ENCODE measurements at places on chromosomes 11 and 22. TPM values are rescaled to one million over a fixed set of nuclear protein-coding genes. Genes with fewer than 3 reads are reported as not detected.

DNA sequence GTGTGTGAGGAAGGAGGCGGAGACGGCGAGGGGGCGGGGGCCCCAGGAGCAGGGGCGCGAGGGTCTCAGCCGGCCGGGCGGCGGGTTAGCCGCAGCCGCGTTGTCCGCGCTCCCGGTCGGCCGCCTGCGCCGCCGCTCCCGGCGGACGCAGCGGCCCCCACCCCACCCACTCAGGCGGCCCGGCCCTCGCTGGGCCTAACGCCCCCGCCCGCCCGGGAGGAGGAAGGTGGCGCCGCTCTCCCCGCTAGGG, at the start of gene FCHSD2:
Gene FCHSD2 (minus strand): TSS at position 191 of the 250 bp plus-strand sequence. CDS start 441 bp downstream, outside the sequence.
- H3K4me3 ChIP-seq = peak within 1 kb of the TSS; percentile 99
- H3K36me3 ChIP-seq = peaks cover 1% of the 10 kb centered on the region
- DNase-seq = no peak
- peaks cover 23% of the 10 kb centered on the region for H3K4me1 ChIP-seq
- no peaks in the 10 kb centered on the region for H3K27me3 ChIP-seq
- peak within 1 kb of the TSS; percentile 100 for H3K27ac ChIP-seq

DNA sequence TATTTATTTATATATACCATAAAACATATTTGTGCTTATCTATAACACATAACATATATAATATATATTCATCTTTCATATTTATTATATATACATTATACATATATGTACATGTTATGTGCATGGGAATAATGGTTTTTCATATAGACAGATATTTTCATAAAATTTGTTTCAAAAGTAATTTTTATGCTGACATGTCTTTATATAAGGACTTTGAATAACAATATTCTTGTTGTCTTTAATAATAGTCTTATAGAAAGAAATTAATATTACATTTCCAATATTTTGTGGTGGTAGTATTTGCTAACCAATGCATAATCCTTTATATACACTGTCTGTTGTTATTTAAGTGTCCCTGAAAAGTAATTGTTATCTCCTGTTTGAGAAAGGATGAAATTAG, 49.6 kb downstream of the GRM5 start:
- no peaks in the 10 kb centered on the region for H3K4me1 ChIP-seq
- no peak for DNase-seq
- no peak overlapping the region for H3K4me3 ChIP-seq

- no peak overlapping the region for H3K4me3 ChIP-seq
- H3K27ac ChIP-seq = no peak overlapping the region
- no peaks in the 10 kb centered on the region for H3K27me3 ChIP-seq
These were observed 13.8 kb downstream of the PAMR1 start for GRCh38 chr11:35511666-35512065.

DNA sequence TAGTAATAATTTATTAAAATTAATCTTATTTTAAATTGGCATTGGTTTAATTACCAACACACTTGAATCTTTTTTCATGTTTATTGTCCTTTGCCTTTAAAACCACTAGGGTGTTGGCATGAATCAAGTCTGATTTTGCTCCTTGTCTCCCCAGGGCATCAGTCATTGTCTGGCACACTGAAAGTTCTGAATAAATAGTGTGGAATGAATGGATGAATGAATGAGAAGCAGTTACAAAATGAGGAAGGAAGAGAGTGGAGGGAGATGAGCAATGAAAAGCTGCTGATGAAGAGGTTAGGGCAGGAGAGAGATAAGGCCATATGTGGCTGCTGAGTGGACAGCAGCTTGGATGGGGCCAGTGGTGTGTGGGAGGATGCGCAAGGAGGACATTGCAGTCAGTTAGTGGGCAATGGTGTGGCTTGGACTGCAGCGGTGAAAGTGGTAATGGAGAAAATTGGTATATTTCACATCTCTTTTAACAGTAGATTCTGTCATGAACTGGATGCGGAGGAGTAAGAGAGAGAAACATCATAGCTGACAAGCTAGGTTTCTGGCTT, 132.0 kb downstream of the SPON1 start:
- no peaks in the 10 kb centered on the region for H3K36me3 ChIP-seq

DNA sequence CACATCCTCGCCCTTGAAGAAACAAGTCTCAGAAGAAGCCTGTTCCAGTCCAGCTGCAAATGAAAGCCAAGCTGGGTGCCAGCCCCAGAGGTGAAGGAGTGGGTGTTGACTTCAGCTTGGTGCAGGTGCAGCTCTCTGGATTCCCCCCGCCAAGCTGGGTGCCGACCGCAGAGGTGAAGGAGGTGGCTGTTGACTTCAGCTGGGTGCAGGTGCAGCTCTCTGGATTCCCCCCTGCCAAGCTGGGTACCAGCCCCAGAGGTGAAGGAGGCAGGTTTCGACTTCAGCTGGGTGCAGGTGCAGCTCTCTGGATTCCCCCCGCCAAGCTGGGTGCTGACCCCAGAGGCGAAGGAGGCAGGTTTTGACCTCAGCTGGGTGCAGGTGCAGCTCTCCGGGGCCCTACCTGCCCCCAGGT, 1234.0 kb downstream of the TBC1D22A start:
- no peaks in the 10 kb centered on the region for H3K36me3 ChIP-seq
- H3K4me1 ChIP-seq = no peaks in the 10 kb centered on the region
- no peaks in the 10 kb centered on the region for H3K27me3 ChIP-seq
- no peak overlapping the region for H3K4me3 ChIP-seq
- no peak overlapping the region for H3K27ac ChIP-seq

DNA sequence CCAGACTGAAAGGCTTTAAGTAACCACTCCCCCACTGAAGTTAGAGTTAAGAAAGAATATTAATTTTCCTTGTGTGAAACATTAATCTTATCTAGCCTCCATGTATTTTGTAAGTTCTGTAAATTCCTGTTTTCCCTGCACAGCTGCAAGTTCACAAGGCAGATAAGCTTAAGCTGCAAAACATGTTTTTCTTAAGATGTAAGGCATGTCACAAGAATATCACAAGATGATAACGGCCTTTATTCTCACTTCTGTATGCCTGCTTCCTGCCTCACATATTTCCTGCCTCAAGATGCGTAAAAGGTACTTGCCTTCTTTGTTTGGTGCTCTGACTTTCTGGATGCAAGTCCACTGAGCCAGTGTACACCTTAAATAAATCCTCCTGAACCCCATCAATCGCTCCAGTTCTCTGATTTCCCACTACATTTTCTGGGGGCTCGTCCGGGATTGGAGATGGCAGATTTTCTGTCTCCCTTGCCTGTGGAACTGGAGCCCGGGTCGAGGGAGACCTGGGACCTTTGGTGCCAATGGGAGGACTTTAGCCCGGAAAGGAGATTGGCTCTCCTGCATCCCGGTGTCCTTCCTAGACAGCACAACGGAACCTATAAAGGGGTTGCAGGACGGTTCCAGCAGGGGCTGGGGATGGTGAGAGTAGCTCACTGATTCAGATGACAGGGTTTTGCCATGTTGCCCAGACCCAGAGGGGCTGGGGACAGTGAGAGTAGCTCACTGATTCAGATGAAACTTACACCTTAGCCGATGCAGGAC, 30.2 kb downstream of the PPARA start:
- H3K27me3 ChIP-seq = no peaks in the 10 kb centered on the region
- H3K4me3 ChIP-seq = no peak overlapping the region
- peaks cover 3% of the 10 kb centered on the region for H3K36me3 ChIP-seq
- H3K27ac ChIP-seq = no peak overlapping the region
- no peaks in the 10 kb centered on the region for H3K4me1 ChIP-seq

GRCh38 chr22:19806213-19807160, 45.9 kb downstream of the TBX1 start:
- H3K36me3 ChIP-seq = peaks cover 6% of the 10 kb centered on the region
- H3K27ac ChIP-seq = no peak overlapping the region
- H3K4me1 ChIP-seq = no peaks in the 10 kb centered on the region
- no peak overlapping the region for H3K4me3 ChIP-seq
- no peaks in the 10 kb centered on the region for H3K27me3 ChIP-seq

- H3K4me1 ChIP-seq = no peaks in the 10 kb centered on the region
- H3K27me3 ChIP-seq = no peaks in the 10 kb centered on the region
- DNase-seq = no peak
- no peak overlapping the region for H3K27ac ChIP-seq
- peaks cover 65% of the 10 kb centered on the region for H3K36me3 ChIP-seq
These were observed 15.3 kb downstream of the HDHD5 start for GRCh38 chr22:17143826-17144225.

GRCh38 chr11:86889001-86889341, 66.2 kb downstream of the FZD4 start:
- no peak overlapping the region for H3K4me3 ChIP-seq
- no peaks in the 10 kb centered on the region for H3K4me1 ChIP-seq
- no peak for DNase-seq
- no peaks in the 10 kb centered on the region for H3K27me3 ChIP-seq
- H3K27ac ChIP-seq = no peak overlapping the region
- no peaks in the 10 kb centered on the region for H3K36me3 ChIP-seq

DNA sequence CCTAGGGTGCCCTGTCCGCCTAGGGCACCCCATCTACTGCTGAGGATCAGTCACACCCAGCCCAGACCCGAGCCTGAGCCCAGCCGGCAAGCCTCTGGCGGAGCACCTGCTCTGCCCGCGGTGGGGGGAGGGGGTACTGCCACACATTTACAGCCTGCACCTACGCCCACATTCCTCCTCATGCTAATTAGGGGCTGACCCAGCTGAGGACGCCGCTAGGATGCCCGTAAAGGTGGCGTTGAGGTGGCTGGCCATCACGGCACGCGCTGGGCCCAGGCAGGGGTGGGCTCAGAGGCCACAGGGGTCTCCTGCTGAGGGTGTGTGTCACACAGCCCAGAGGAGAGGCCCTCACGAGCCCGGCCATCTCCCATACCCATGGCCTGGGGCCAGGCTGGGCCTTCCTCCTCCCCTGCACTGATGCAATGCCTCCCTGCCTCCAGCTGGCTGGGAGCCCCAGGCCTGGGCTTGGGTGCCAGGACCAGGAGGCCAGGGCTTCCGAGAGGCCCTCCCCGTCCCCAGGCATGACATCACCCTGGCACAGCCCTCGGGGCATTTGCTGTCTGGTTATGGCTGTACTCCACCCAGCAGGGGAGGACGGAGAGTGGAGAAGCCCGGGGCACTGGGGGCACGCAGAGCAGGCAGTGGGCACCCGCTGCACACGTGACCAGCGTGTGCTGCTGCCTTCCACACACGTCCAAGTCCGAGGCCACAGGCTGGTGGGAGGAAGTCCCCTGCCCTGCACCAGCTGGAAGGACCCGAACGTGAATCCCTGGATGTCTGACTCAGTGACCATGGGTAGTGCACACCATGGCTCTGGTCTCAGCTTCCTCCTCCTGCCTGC, 12.7 kb downstream of the DUSP8 start:
- peaks cover 15% of the 10 kb centered on the region for H3K4me1 ChIP-seq
- peaks cover 44% of the 10 kb centered on the region for H3K36me3 ChIP-seq
- peak; percentile 99 for DNase-seq
- H3K4me3 ChIP-seq = peak overlapping the region; percentile 31
- H3K27me3 ChIP-seq = no peaks in the 10 kb centered on the region

- no peaks in the 10 kb centered on the region for H3K27me3 ChIP-seq
- no peak for DNase-seq
- no peaks in the 10 kb centered on the region for H3K4me1 ChIP-seq
- H3K27ac ChIP-seq = no peak overlapping the region
These were observed 449.3 kb downstream of the OPCML start for GRCh38 chr11:133082841-133083488.

- H3K27ac ChIP-seq = peak overlapping the region; percentile 28
- no peaks in the 10 kb centered on the region for H3K36me3 ChIP-seq
- no peak for DNase-seq
- H3K27me3 ChIP-seq = no peaks in the 10 kb centered on the region
- H3K4me3 ChIP-seq = no peak overlapping the region
- H3K4me1 ChIP-seq = no peaks in the 10 kb centered on the region
These were observed 151.8 kb upstream of the TTC12 start for GRCh38 chr11:113162592-113162962.

- no peak overlapping the region for H3K27ac ChIP-seq
- H3K4me1 ChIP-seq = no peaks in the 10 kb centered on the region
- no peaks in the 10 kb centered on the region for H3K27me3 ChIP-seq
- peak; percentile 44 for DNase-seq
- H3K4me3 ChIP-seq = no peak overlapping the region
These were observed 30.8 kb downstream of the GNB1L start for GRCh38 chr22:19823902-19824211.

DNA sequence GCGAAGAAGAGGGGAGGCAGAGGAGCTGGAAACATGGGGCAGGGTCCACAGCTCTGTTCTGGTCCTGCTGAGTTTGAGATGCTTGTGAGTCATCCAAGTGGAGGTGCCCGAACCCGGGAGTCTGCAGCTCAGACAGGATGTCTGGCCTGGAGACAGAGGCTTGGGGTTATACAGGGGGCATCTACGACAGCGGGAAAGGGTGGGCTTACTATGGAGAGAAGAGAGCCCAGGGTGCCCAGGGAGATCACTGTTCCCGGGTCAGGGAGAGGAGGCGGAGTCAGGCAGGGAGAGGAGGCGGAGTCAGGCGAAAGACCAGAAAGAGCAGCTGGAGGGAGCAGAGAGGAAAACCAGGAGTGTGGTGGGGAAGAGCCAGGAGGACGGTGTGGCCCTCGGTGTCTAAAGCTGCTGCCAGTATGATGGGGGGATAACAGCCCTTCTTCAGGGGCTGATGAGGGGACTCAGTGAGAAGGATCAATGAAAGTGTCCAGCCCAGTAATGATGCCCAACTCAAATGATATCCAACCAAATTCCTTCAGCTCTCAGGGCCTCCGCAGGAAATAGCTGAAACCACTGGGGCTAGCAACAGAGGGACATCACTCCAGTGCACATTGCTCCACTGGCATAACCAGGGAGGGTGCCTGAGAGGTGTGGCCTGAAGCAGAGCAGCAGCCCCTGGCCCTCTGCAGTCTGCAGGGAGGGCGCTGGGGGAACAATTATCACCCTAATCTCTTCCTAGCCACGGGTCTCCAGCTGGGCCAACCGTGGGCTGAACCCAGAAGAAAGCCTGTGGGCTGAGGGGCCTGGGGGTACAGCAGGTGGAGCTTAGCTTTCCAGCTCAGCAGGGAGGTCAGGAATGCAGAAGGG, 2.6 kb upstream of the LTBP3 start:
- H3K27ac ChIP-seq = peak overlapping the region; percentile 99
- no peak for DNase-seq
- H3K27me3 ChIP-seq = no peaks in the 10 kb centered on the region
- H3K4me3 ChIP-seq = peak overlapping the region; percentile 0
- H3K4me1 ChIP-seq = peaks cover 58% of the 10 kb centered on the region

DNA sequence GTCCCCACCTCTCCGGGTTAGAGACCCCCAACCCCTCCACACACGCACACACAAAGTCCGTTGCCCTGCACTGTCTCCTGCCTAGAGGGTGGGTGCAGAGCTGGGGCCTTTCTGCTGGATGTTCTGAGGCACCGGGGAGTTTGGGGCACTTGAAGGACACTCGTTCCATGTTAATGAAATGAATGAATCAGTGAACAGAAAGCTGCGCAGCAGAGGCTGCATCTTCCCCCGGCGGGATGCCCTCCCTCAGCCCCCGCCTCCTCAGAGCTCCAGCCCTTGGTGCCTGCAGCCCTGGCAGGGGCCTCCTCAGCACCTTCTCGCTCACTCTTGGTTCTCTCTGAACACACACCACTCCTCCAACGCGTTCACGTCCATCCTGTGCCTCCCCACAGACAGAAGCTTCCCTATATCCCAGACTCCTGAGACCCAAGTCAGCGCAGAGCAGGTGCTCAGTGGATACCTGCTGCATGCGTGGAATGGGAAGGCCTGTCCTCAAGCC, 611.9 kb downstream of the TBC1D22A start:
- no peaks in the 10 kb centered on the region for H3K4me1 ChIP-seq
- no peak overlapping the region for H3K4me3 ChIP-seq
- no peaks in the 10 kb centered on the region for H3K27me3 ChIP-seq
- H3K36me3 ChIP-seq = no peaks in the 10 kb centered on the region
- no peak overlapping the region for H3K27ac ChIP-seq

GRCh38 chr22:21726650-21727049, 8.9 kb downstream of the YPEL1 start:
- H3K36me3 ChIP-seq = no peaks in the 10 kb centered on the region
- no peaks in the 10 kb centered on the region for H3K4me1 ChIP-seq
- no peak for DNase-seq
- no peaks in the 10 kb centered on the region for H3K27me3 ChIP-seq
- no peak overlapping the region for H3K4me3 ChIP-seq

Gene MMP12
- not detected for total RNA-seq

Gene DNHD1
- total RNA-seq = 2.3 TPM

Gene NELL1
- not detected for total RNA-seq

Gene VSIG10L2
- total RNA-seq = not detected

Gene TRIM49
- total RNA-seq = not detected

Gene TNNT3
- 10.1 TPM for total RNA-seq

All from ascending aorta (tissue), 2 donors.